ENCODE measurements at places on chromosomes 13 and 19.

- no peak for DNase-seq
These were observed 7.0 kb upstream of the FOXO1 start for GRCh38 chr13:40673414-40673813.

- no peak for DNase-seq
These were observed 1759.4 kb downstream of the PCDH9 start for GRCh38 chr13:65470781-65471180.

GRCh38 chr19:29366757-29367156 is 153.8 kb upstream of the UQCRFS1 start:
- DNase-seq, result no peak

GRCh38 chr19:6375411-6376010 is at the start of gene PSPN:
Gene PSPN (minus strand): TSS chr19:6375933. CDS start chr19:6375849, 84 bp downstream.
- no peak for DNase-seq

DNA sequence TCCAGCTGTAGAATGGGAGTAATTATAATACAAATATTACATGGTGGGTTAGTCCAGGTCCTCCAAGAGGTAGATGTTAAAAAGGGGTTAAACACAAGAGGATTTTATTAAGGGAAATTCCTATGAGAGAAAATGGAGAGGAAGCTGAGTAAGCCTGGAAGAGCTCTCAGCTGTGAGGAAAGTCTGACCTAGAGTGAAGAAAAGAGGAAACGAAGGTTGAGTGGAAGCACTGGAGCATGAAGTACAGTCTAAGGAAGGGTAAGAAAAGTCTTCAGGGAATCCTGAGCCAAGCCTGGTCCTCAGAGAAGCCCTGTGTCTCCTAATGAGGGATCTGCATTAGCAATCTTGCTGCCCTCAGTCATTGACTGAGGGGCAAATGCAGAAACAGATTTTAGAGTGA is 506.2 kb downstream of the GPC5 start:
- DNase-seq, result no peak

GRCh38 chr13:106561551-106562170 is 6.3 kb downstream of the ARGLU1 start:
- no peak for DNase-seq

DNA sequence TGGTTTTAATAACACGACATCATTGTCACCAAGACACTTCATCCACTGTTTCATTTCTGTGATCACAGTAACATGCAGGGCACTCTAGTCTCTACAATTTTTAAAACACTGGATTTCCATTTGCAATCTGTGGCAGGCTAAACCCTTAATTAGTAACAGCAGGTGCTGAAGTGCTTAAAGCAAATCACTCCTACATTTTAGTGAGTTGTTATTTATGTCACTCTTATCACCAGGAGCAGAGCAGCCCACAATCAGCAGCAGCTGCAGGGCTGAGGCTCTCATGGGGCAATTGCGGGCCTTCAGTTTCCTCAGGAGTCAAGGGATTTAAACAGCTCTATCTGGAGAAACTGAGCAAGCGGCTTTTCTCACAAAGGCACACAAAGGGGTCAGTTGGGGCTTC is 1.6 kb downstream of the SOHLH2 start:
- DNase-seq, result no peak

- DNase-seq, result no peak
These were observed 4.8 kb downstream of the TSHZ3 start for GRCh38 chr19:31344403-31344802.

GRCh38 chr13:106418556-106418955 is 116.9 kb downstream of the EFNB2 start:
- DNase-seq, result no peak

GRCh38 chr13:62299988-62300387 is 884.3 kb upstream of the PCDH20 start:
- DNase-seq, result no peak

- DNase-seq, result no peak
These were observed 204.3 kb upstream of the IPO5 start for GRCh38 chr13:97749174-97749573.

DNA sequence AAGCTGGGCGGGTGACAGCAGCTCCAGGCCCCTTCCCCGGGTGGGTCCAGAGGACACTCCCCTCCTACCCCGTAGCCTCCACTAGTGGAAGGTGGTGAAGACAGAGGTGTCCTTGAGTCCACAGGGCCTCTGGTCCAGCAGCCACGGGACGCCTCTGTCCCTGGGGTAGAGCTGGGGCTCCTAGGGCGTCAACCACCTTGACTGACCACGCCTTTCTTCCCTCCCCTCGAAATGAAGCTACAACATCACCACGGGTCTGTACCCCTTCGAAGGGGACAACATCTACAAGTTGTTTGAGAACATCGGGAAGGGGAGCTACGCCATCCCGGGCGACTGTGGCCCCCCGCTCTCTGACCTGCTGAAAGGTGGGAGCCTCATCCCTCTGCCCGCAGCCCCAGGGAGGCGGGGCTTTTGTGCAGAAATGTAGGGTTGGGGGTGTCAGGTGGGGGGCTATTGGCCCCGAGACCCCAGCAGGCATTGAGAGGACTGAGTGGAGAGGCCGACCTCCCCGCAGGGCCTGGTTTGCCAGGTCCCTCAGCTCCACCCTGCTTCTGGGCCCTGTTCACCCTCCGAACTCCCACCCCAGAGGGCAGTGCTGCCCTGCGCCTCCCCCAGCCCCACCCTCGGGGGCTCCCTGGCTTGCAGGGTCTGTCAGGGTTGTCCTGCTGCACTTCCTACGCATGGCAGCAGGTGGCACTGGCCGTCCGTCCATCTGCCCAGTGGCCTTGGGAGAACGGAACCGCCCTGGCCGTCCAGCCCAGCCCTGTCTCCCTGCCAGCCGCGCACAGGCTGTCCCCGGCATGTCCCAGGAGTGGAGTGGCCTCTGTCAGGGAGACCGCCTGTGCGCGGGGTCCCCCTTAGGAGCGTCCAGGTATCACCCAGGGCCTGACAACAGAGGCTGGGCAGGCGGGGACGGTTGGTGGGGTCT is 15.7 kb downstream of the STK11 start:
- DNase-seq, result no peak

DNA sequence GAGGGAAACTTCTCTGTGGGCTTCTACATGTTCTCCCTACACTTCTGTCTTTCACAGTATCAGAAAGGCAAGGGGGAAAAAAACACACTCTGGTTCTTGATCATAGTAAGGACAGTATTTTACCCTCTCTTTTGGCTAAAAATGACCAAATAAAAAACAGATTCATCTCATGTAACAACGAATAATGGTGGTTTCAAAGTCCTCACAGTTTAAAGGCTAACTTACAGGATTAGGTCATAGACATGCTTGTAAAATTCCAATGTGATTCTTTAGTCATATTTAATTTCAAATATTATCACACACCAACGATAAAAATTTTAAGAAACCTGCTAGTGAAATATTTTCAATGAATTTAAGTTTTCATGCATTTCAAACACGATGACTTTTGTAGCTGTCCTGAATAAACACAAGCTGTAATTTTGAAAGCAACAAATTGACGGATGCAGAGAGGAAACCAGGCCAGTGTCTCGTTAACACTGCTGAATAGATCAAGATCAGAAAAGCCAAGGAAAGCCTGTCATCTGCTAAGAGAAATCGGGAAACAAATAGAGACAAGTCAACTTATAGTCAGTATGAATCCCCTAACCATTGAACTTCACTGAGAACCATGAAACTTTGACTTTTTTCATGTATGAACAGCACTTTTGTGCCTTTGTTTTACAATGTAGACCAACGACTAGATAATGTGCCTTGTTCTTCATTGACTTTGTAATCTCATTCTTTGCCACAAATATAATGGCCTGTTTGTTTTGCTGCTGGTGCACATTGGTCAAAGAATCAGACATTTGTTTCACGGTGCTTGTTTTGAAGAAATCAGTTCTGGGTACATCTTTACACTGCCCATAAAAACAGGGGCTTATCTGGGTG is 22.0 kb downstream of the MBNL2 start:
- DNase-seq, result no peak

DNA sequence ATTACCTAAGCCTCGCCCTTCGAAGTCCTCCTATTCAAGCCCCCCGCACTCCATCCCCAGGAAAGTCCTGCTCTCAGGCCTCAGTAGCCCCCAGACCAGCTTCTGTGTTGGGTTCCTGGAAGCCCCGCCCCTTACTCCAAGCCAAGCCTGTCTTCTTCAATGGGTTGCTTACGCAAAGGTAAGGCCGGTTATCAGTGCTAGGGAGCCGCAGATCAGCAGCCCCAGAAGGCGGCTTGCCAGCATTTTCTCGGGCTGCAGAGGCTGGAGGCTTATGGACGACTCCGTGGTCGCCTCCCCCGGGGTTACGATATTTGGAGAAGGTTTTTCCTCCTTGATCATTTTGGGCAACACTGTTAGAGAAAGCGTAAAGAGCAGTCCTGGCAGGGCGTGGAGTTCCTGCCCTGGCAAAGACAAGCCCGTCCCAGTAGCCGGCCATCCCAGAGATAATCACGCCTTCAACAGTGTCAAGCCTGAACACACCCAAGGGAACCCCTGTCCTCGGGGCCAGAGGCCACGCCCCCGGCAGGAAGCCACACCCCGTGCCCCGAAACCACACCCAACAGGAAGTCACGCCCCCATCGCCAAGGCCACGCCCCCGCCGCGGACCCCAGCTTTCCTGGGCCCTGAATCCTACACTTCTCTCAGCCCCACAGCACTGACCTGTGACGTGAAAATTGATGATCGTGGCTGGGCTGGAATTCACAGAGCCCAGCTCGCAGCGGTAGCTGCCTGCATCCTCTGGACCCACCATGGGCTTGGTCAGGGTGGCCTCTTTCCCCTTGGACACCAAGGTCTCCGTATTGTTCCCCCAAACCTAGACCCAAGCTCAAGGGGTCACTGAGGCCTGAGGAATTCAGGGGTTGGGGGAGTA is 954 bp upstream of the RASIP1 start:
- no peak for DNase-seq

DNA sequence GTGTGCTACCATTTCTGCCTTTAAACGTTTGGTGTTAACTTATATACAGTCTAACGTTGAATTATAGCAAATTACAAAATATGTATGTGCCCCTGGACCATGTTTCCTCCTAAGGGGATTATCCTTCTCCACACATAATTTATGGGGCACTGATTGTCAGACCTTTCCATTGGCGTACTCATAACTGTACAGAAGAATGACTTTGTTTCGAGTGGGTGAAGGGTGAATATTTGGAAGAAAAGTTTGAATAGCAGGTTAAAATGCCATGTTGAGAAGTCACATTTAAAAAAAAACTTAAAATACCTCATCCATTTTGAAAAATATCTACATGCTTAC is 58.8 kb downstream of the SLC10A2 start:
- no peak for DNase-seq

- DNase-seq, result no peak
These were observed 8.8 kb upstream of the GNG7 start for GRCh38 chr19:2711172-2711874.

- DNase-seq, result no peak
These were observed 708.6 kb upstream of the KLHL1 start for GRCh38 chr13:70816853-70817252.

GRCh38 chr13:90826688-90827087 is 520.8 kb upstream of the MIR17HG start:
- no peak for DNase-seq

GRCh38 chr13:97758317-97758716 is 195.2 kb upstream of the IPO5 start:
- DNase-seq, result no peak

- no peak for DNase-seq
These were observed 2.1 kb downstream of the KCNK6 start for GRCh38 chr19:38321646-38322196.

GRCh38 chr19:10467104-10467706 is 36.0 kb downstream of the KEAP1 start:
- DNase-seq, result no peak

DNA sequence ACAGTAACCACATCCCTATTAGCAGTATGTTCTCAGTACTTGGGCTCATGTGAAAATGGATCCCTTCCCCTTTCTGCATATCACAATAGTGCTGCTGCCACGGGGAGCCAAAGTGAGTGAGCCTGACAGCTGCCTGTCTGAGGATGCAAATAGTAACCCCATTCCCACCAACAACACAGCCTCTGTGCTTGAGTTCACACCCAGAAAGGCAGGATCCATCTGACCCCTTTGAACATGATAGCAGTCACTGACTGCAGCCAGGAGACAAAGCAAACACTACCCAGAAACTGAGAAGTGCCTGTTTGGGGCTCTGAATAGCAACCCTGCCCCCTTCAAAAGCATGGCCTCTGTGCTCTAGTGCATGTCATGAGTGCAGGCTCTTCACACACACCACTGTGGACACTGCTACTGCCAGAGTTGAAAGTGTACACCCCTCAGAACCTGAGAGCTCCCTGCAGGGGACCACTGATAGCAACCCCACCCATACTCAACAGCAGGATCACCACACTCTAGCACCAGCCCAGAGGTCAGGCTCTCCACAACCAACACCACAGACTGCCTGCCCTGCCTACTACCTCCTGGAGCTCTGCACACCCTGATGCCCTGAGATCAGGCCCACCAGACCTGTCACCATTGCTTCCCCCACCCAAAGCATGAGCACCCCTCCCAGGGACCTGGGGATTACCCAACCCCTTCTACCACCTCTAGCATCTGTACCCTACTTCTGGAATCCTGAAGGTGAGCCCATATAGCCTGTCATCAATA is 1563.5 kb upstream of the PRR20A start:
- DNase-seq, result no peak

- no peak for DNase-seq
These were observed 30.2 kb upstream of the EVI5L start for GRCh38 chr19:7799640-7800355.

GRCh38 chr19:12527034-12527836 is 24.0 kb downstream of the ZNF564 start:
- no peak for DNase-seq

DNA sequence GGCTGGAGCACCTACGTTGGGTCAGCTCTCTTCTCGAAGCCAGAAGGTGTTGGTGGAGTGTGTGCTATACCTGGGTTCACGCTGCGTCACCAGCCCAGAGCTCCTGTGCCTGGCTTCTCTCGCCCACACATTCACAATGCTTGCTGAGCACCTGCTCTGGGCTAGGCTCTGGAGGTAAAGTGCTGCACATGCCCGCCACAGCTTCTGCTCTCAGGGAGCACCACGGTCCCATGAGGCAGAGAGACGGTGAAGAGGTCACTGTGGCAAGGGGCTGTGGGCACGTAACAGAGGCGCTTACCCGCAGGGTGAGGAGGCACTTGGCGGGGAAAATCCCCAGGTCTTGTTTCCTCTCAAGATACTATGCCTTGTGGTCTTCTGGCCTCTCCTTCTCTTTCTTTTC is 174.2 kb downstream of the TEX29 start:
- DNase-seq, result no peak

GRCh38 chr19:49188626-49189200 is 31.1 kb downstream of the TRPM4 start:
- no peak for DNase-seq

- DNase-seq, result no peak
These were observed 165.9 kb downstream of the KLF5 start for GRCh38 chr13:73224703-73225102.

Measured in activated naive CD4-positive, alpha-beta T cell (primary cell).